ENCODE measurements at places on chromosomes 6 and 20.
A peak's percentile ranks its signal among the peaks of the same experiment; 100 is the strongest.

DNA sequence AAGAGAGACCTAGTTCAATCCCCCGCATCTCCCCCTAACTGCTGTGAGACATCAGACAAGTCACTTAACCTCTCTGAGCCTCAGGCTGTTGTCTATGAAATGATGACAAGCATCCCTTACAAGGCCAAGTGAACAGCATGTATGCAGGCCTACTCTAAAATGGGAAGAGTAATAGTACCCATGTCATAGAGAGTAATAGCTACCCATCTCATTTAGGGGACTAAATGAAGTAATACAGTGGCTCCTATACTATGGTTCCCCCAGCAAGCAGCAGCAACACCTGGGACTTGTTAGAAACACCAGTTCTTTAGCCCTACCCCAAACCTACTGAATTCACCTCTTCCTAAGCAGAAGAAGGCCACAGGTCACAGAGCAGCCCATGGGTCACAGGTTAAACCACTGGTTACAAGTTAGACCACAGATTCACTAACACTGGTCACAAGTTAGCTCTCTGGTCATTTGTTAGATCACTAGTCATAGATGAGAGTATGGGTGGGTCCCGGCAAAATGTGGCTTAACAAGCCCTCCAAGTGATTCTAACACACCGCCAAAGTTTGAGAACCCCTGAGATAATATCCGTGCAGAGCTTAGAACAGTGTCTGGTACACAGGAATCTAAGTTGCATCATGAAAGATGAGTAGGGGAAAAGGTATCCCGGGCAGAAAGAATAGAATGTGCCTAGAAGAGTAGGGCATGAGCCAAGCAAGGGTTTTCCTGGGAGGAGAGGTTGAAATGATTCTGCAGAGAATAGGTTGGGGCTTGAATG is 1.4 kb downstream of the DEFB124 start:
- DNase-seq: no peak

DNA sequence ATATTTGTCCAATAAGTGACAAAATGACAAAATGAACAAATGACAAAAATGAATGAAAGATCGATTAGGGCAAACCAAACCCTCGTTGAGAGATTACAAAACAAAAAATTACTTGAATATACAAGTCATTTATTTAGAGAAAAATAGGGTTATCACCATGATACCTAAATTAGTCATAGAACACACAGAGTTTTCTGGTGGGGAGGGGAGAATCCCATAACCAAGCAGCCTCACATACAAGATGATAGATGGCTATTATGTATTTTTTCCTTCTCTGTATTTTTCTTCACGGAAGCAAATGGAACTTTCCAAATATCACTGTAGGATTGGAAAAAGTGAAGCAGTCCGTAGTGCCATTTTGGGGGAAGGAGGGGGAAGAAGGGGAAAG is 28.5 kb upstream of the BMP6 start:
- DNase-seq: no peak

DNA sequence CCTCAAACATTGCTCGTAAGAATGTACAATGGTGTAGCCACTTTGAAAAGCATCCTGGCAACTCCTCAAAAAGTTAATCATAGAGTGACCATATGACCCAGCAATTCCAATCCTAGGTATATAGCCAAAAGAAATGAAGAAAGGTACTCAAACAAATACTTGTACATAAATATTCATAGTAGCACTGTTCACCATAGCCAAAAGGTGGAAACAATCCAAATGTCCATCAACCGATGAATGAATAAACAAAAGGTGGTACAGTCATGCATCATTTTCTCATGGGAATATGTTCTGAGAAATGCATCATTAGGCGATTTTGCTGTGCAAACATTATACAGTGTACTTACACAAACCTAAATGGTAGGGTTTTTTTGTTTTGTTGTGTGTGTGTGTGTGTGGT is 74.4 kb upstream of the TBC1D7 start:
- DNase-seq: no peak

GRCh38 chr6:47357827-47358226 is 48.1 kb upstream of the TNFRSF21 start:
- DNase-seq: no peak

DNA sequence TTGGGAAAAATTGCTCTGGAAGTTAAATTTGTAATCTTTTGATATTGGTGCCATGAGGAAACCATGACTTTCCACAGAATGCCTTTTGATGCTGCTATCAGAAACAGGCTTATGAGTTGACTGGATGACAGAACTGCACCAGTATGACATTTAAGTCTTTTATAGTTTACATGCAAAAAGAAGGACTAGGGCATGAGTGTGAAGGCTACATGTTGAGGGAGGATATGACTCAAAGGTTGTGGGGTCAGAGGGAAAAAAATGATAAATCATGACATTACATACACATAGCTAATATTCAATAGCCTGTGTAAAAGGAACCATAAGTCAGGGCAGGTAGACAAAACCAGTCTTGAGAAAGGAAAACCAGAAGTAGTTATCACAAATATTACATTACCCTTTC is 182.2 kb downstream of the COL12A1 start:
- DNase-seq: no peak

DNA sequence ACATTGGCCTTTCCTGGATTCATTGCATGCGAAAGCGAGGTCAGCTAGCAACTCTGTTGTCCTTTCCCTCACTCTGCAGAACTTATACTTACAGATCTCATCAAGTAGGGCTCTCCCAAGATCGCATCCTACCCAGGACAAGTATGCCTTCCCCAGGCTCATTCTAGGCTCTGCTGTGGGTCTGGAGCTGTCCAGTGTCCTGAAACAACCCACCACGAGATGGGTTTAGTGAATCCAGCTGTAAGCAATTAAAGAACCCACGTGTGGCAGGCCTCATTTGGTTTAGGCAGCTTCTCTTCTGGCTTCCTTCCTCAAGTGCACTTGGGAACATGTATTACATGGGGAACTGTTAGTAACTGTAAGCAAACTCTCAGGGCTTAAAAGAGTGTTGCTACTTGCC is 406.5 kb upstream of the CHD6 start:
- DNase-seq: no peak

DNA sequence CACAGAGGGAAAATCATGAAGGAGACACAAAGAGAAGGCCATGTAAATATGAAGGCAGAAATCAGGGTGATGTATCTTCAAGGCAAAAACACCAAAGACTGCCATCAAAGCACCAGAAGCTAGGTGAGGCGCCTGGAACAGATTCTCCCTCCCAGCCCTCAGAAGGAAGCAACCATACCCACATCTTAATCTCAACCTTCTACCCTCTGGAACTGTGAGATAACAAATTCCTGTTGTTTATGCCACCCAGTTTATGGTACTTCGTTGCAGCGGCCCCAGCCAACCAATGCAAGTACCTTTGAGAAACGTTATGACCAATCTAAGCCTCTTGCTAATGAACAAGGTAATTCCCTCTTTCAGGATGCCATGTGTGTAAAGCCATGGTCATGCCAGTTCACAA is 66.2 kb upstream of the STXBP5 start:
- no peak for DNase-seq

- no peak for DNase-seq
These were observed 104.5 kb downstream of the TSHZ2 start for GRCh38 chr20:53076668-53077067.

DNA sequence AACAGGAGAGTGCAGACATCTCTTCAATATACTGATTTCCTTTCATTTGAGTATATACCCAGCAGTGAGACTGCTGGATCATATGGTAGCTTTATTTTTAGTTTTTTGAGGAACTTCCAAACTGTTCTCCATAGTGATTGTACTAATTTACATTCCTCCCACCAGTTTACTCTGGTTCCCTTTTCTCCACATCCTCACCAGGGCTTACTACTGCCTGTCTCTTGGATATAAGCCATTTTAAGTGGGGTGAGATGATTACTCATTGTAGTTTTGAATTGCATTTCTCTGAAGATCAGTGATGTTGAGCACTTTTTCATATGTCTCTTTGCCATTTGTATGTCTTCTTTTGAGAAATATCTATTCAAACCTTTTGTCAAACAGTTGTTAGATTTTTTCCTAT is 64.9 kb upstream of the HMGCLL1 start:
- no peak for DNase-seq

GRCh38 chr6:153130515-153131036 is 506 bp downstream of the RGS17 start:
- DNase-seq: no peak

GRCh38 chr6:147103694-147104093 is 100.5 kb upstream of the STXBP5 start:
- no peak for DNase-seq

DNA sequence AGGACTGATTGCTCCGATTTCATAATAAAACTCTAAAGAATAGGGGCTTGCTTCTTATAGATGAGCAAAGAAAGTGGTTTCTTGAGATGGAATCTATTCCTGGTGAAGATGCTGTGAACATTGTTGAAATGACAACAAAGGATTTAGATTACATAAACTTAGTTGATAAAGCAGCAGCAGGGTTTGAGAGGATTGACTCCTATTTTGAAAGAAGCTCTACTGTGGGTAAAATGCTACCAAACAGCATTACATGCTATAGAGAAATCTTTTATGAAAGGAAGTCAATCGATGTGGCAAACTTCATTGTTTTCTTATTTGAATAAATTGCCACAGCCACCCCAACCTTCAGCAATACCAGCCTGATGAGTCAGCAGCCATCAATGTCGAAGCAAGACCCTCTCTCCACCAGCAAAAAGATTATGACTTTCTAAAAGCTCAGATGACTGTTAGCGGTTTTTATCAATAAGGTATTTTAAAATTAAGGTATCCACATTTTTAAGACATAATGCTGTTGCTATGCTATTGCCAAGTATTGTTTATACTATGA is 12.7 kb upstream of the MTRF1L start:
- no peak for DNase-seq

DNA sequence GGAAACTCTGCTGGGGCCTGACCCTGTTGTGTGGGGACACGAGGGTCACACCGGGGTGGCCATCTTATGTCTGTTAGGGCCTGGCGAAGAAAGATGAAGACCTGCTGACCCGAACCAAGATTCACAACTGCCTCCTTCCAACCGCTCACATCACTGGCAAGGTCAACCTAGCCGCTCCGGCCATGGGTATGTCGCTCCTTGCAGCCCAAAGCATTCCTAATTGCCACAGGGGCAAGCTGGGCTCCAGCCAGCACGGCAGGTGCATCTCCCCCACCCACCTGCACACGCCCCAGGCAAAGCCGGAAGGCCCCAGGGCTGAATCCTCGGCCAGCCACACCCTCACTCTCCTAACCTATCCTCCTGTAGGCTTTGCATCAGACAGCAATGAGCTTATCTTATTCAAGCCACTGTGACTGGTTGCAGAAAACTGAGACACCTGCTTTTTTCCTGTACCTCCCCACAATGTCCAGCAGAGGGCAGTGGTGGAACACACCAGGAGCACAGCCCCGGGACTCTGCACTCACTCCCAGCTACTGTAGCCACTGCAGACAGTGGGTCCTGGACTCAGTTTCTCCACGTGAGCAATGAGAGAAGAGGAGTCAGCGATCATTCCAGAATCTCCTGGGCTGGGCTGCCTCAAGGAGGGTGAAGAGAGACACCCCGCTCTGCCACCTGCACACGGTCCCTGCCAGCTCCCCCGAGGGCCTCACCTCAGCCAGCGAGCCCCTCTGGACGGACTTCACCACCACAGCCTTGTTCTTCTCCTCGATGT is 170.2 kb downstream of the PREX1 start:
- peak; percentile 52 for DNase-seq

GRCh38 chr20:23244916-23245552 is 105.6 kb upstream of the NXT1 start:
- no peak for DNase-seq

DNA sequence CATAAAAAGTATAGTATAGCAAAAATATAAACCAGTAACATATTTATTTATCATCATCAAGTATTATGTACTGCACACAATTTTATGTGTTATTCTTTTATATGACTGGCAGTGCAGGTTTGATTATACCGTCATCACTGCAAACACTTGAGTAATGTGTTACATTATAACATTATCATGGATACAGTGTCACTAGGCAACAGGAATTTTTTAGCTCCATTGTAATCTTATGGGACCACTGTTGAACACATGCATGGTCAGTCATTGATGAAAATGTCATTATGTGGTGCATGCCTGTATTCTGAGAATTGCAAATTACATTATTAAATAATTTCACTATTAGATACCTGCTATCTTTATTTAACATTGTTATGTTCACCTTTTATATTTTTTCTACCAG is 29.1 kb upstream of the OR2J2 start:
- DNase-seq: no peak

- no peak for DNase-seq
These were observed 772.8 kb upstream of the DEFB115 start for GRCh38 chr20:30484749-30485070.

- no peak for DNase-seq
These were observed 738.8 kb downstream of the HDGFL1 start for GRCh38 chr6:23308166-23308565.

DNA sequence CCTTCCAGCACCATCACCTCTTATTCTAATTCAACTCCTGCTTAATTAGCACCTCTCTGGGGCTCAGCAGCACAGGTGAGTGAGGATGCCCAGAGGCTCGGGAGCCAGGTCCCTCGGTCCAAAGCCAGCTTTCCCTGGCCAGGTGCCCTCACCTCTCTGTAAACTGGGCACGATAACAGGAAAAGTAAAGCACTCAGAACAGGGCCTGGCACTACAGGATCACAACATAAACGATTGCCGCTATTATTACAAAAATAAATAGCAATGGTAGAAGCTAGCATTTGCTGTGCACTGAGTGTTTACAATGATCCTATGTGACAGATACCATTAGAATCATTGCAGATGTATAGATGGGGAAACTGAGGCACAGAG is 2.6 kb downstream of the BPIFB2 start:
- DNase-seq: no peak

- DNase-seq: no peak
These were observed 74.2 kb downstream of the EZR start for GRCh38 chr6:158744986-158745430.

DNA sequence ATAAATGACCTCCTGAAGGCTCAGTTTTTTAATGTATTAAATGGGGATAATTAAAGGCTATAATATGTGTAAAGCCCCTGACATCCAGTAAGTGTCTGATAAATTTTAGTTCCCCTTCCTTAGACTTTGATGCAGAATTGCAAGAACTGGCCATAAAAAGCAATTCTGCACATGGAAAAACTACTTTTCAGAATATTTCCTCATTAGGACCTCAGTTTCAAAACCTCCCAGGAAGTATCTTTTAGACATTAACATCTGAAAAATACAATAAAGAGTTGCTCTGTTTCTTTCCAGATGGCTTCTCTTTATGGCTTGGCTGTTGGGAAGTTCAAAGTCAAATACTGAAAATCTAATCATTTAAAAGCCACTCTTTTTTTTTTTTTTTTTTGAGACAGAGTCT is 106.3 kb upstream of the ZNF217 start:
- no peak for DNase-seq

DNA sequence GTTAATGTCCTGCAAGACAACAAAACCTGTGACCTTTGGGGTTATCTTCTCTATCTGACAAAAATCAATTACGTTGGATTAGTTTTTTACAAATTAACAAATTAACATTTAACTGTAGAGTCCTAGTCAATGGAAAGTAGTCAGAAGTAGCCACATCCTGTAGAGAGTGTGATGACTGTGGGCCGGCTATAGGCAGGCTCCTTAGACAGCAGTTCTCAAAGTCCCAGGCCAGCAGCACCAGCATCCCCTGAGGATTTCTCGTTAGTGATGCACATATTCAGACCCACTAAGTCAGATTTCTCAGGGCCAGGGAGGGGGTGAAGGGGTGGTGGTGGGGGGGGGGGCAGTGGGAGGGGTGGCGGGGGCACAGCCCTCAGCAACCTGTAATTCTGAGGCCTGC is 37.2 kb downstream of the ZNF341 start:
- DNase-seq: no peak

- DNase-seq: no peak
These were observed 102.3 kb upstream of the IMPG1 start for GRCh38 chr6:76174722-76175121.

GRCh38 chr20:55446301-55446700 is 559.0 kb downstream of the CBLN4 start:
- no peak for DNase-seq
